ENCODE measurements at places on chromosomes 7 and 10. TPM values are rescaled to one million over a fixed set of nuclear protein-coding genes. Genes with fewer than 3 reads are reported as not detected.

Gene SLC18A3
- total RNA-seq = not detected

Gene CDH23
- total RNA-seq = 2.0 TPM

Gene AMPH
- total RNA-seq = 2.1 TPM

Gene SLC39A12
- total RNA-seq = not detected

Gene GCK
- not detected for total RNA-seq

Gene GALNT17
- total RNA-seq = 3.5 TPM

Gene RINT1
- total RNA-seq = 19.7 TPM

Gene CALCR
- total RNA-seq = 0.63 TPM

Gene VOPP1
- 21.6 TPM for total RNA-seq

Gene ITPRID1
- total RNA-seq = not detected

Gene ADAM12
- total RNA-seq = not detected

Gene ZKSCAN1
- total RNA-seq = 38.6 TPM

Gene TACR2
- 0.21 TPM for total RNA-seq

Gene STX1A
- 2.8 TPM for total RNA-seq

Gene NEUROD6
- total RNA-seq = not detected

Gene FERD3L
- not detected for total RNA-seq

Gene OPALIN
- not detected for total RNA-seq

Gene PSD
- total RNA-seq = 1.7 TPM

Gene FAM131B
- 0.34 TPM for total RNA-seq

Gene TYW1B
- 2.0 TPM for total RNA-seq

Gene SPDYE8
- total RNA-seq = not detected

Gene SEMA3D
- total RNA-seq = 0.28 TPM

Gene POM121C
- total RNA-seq = 19.4 TPM

Gene GFRA1
- 8.5 TPM for total RNA-seq

Gene VAX1
- total RNA-seq = not detected

Gene AGR2
- not detected for total RNA-seq

Gene THSD7A
- total RNA-seq = 0.84 TPM

Gene TRDMT1
- 0.84 TPM for total RNA-seq

Gene PAX4
- not detected for total RNA-seq

Gene MSS51
- total RNA-seq = 17.0 TPM

Gene PDGFA
- total RNA-seq = 22.4 TPM

Gene ADCK2
- total RNA-seq = 13.5 TPM

Gene ZWINT
- 0.45 TPM for total RNA-seq

Gene ABCC2
- 0.61 TPM for total RNA-seq

Gene SPDYE11
- total RNA-seq = not detected

Gene NKX2-3
- not detected for total RNA-seq

Gene TAS2R40
- not detected for total RNA-seq

Gene ADCYAP1R1
- total RNA-seq = 6.6 TPM

Gene ZP3
- total RNA-seq = not detected

Gene CSGALNACT2
- total RNA-seq = 14.1 TPM

Gene SCART1
- 0.58 TPM for total RNA-seq

Gene SLC26A5
- not detected for total RNA-seq

Gene OR9A4
- total RNA-seq = not detected

Gene CHST3
- total RNA-seq = 16.2 TPM

Gene GRIFIN
- total RNA-seq = not detected

Gene FAM221A
- total RNA-seq = 0.57 TPM

Gene CDHR1
- total RNA-seq = not detected

Gene RELN
- 0.14 TPM for total RNA-seq

Gene VWA2
- not detected for total RNA-seq

Gene UCN3
- not detected for total RNA-seq

Gene UTF1
- total RNA-seq = not detected

Gene PDZD7
- total RNA-seq = 0.08 TPM

Gene FBXO24
- total RNA-seq = 0.30 TPM
